ENCODE measurements at places on chromosomes 7 and 10.
A peak's percentile ranks its signal among the peaks of the same experiment; 100 is the strongest.

DNA sequence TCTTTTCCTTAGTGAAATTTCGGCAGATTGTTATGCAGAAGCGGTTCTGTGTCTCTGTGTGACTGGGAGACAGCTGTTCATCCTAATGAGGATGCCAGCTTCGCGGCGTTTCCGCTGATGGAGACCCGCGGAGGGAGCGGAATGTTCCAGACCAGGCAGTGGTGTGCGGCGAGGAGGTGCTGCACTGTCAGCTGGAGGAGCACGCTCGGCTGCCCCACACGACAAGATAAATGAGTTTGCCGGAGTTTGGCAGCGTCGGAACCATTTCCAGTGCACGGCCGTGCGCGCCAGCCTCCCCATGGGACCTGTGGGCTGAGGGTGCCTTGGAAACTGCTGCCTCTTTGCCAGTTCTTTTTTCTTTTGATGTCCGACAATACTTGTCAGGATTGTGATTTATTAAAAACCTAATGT is 64.6 kb downstream of the WDR37 start:
- DNase-seq = no peak

GRCh38 chr10:30600005-30600404 is 29.5 kb downstream of the LYZL2 start:
- DNase-seq = no peak

DNA sequence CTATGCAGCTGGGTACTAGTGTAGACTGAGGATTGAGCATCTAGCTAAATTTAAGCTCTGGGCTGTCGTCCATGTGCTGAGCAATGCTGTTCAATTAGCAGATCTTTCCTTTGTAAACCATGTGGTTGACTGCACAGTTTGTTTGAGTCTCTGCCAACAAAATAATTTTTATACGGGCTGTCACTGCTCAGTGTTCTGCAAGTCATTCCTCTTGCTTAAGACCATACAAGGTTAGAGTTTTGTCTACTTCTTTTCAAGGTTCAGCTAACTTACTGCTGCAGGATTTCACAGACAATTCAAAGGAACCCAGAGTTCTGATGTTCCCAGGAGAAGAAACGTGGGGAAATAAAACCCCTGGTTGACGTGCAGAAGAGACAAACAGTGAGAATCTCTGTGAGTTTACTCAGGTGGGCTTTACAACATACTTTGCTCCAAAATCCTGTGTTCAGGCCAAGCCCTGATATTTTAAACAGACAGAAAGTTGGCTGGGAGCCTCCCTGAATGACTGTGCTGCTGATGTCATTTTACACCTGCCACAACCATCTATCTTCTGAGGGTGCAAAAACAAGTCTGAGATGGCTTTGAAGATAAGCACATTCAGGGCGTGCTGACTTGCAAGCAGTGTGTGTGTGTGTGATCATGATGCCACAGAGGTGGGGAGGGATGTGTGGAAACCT is 177.1 kb upstream of the SVIL start:
- DNase-seq = peak; percentile 69

DNA sequence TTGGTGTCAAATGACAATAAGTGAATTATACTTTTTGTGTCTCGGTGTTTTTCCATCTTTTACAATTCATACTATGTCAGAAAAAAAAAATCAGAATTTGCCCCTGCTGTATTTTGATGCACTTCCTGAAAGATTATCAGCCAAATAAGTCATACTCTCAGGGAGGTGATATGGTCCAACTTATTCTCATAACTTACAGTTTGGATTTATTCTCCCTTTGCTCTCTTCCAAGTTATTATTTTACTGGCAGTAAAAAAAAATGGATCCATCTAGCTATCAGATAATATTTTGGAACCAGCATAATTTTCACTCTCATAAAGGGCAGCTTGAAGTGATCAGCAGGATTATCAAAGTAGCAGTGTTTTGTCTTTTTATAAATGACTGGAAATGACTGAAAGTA is 337.1 kb downstream of the BMPER start:
- no peak for DNase-seq

DNA sequence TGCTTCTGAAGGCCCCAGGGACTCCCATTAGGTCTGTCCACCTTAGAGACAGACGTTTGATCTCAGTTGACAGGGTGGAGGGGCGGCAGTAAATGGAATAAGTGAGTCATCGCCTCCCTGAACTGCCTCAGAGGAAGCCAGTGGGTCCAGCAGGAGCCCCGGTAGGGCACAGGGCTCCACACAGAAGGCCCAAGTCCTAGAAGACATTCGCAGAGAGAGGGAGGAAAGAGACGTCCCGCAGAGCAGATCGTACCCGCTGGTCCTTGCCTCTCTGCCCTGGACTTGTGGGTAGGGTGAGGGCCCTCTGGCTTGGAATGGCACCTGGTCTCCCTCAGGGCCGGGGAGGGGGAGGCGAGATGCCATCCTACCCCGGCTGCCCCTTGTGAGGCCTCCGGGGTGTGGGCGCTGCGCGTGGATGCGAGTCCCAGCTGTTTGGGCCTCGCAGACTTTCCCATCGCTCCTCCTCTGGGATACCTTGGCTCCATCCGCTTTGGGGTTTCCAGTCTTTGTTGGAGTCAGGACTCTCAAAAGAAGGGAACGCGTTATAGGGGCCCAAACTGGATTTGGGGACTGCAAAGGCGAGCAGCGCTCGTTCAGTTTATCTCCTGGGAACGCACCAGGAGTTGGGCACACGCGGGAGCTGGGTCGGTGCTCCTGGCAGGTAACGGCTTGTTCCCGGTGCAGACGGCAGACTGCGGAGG is 5.1 kb downstream of the TLX1 start:
- no peak for DNase-seq

- no peak for DNase-seq
These were observed 428.8 kb downstream of the SH2D4B start for GRCh38 chr10:80966326-80966986.

- DNase-seq = no peak
These were observed 48.9 kb downstream of the PUS7 start for GRCh38 chr7:105473163-105473562.

DNA sequence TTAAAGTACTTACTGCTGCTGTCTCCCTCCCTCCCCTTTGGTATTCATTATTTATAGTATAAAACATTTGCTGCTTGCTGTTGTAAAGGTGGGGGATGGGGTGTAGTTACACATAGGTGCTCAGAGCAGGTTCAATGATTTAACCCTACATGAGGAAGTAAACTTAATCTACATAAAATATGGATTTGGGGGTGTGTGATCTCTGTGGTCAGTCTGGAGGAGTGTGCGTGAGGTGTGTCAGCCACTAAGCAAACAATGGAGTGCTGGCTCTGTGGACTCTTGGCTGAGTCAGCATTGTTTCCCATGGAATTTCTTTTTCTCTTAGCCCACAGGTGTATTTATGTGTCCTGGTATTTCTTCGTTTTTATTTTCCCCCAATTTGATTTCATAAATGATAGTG is 133.9 kb downstream of the AUTS2 start:
- DNase-seq = no peak
